Purkinje cell (primary cell): ENCODE measurements at places on chromosomes 7 and 10. TPM values are rescaled to one million over a fixed set of nuclear protein-coding genes. Genes with fewer than 3 reads are reported as not detected.

The OPN1SW gene
- 0.97 and 2.2 TPM in 2 replicates for polyA plus RNA-seq

The RPEL1 gene
- polyA plus RNA-seq, result not detected in 2 replicates

The PUS7 gene
- polyA plus RNA-seq, result 3.7 and 6.6 TPM in 2 replicates

The LRRC61 gene
- 0.67 and 2.2 TPM in 2 replicates for polyA plus RNA-seq

The PIP gene
- polyA plus RNA-seq, result not detected in 2 replicates

The FHIP2A gene
- polyA plus RNA-seq, result 21.5 and 33.7 TPM in 2 replicates

The IFIT5 gene
- polyA plus RNA-seq, result 5.9 and 11.0 TPM in 2 replicates

The RSPH10B gene
- polyA plus RNA-seq, result 0.22 TPM in 1 of 2 replicates, not detected in the other

The PRPS1L1 gene
- not detected in 2 replicates for polyA plus RNA-seq

The BTBD16 gene
- 1.1 TPM in 1 of 2 replicates, not detected in the other for polyA plus RNA-seq

The ANKRD30A gene
- polyA plus RNA-seq, result not detected in 2 replicates

The OR2A42 gene
- not detected in 2 replicates for polyA plus RNA-seq

The RSPH10B2 gene
- polyA plus RNA-seq, result 0.47 TPM in 1 of 2 replicates, not detected in the other

The RARRES2 gene
- 1.3 and 1.9 TPM in 2 replicates for polyA plus RNA-seq

The GIMAP4 gene
- 0.19 TPM in 1 of 2 replicates, not detected in the other for polyA plus RNA-seq
